ENCODE measurements at places on chromosomes 6 and 20. TPM values are rescaled to one million over a fixed set of nuclear protein-coding genes. Genes with fewer than 3 reads are reported as not detected.

The FBXO5 gene
- 2.3 TPM for total RNA-seq

The RAB44 gene
- total RNA-seq: not detected

The OTOR gene
- not detected for total RNA-seq

The CRISP2 gene
- not detected for total RNA-seq
